ENCODE measurements at places on chromosomes 12 and 14. TPM values are rescaled to one million over a fixed set of nuclear protein-coding genes. Genes with fewer than 3 reads are reported as not detected.

- DNase-seq = no peak
Observed at GRCh38 chr12:32151086-32151485, 44.4 kb downstream of the BICD1 start.

- no peak for DNase-seq
Observed at GRCh38 chr12:41468756-41469155, 280.6 kb downstream of the PDZRN4 start.

DNA sequence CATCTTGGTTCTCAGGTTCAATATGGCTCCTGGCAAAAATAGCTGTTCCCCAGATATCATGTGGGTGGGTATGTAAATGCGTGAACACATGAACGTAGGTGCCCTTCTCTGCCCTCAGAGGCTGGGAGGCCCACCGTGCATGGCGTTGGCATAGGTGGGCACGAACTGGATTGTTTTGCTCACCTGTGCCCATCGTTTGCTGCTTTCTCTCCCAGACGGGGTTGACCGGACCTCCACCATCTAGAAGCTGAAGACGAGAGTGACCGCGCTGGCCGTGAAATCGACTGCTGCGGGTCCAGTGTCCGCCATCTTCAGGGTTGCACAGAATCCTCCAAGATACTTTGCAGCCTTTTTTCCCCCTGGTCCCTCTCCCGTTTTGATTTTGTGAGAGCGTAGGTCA is 113.9 kb downstream of the GCH1 start:
- no peak for DNase-seq

- no peak for DNase-seq
Observed at GRCh38 chr12:113837084-113837483, 129.0 kb downstream of the RBM19 start.

- no peak for DNase-seq
Observed at GRCh38 chr14:75523771-75524171, 1.5 kb downstream of the BATF start.

- no peak for DNase-seq
Observed at GRCh38 chr12:106982229-106982628, 4.7 kb downstream of the MTERF2 start.

DNA sequence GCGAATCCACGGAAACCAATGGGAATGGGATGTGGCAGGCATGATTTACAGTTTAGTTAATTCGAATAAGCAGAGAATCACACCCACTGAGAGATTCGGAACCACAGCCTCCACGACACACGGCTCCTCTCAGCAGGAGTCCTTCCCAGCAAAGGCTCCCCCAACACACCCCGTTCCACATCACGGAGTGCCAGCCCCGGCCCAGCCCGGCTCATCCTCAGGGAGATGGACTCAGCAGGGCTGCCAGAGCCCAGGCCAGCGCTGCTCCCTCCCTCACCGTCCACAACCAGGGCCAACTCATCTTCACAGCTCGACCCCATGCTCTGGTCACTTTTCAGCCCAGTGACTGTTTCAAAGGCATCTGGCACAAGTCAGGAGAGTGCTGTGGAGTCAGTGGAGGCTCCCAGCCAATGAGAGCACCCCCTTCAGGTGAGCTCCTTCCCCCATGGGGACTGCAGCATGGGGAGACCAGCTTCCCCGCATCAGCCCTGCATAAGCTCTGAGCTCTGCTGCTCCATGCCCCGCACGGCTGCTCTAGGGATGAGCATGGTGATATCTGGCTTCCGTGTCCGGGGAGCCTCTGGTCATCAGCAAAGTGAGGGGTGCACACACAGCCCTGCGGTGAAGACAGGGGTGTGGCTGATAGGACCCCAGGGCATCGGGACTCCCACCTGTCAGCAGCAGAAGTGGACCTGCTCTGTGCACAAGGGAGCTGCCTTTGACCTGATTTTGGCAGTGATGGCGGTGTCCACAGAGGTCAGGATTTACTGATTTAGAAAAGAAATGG is 238.8 kb upstream of the SFSWAP start:
- no peak for DNase-seq

DNA sequence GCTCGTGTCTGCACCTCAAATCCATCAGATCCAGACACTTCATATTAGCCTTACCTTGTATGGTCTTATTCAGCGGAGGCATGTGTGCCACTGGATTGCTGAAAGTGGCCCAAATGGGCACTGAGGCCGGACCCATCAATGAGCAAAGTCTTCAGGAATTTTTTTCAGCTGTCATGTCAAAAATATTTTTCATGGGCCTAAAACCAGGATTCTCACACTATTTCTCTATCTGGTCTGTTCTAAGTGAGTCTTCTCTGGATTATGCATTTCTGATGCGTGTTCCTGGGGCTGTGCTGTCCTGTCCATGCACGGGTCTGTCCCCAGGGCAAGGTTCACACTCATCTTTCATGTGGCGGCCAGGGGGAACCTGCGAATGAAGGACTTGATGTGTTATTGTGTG is 94.6 kb downstream of the KCNA5 start:
- no peak for DNase-seq

DNA sequence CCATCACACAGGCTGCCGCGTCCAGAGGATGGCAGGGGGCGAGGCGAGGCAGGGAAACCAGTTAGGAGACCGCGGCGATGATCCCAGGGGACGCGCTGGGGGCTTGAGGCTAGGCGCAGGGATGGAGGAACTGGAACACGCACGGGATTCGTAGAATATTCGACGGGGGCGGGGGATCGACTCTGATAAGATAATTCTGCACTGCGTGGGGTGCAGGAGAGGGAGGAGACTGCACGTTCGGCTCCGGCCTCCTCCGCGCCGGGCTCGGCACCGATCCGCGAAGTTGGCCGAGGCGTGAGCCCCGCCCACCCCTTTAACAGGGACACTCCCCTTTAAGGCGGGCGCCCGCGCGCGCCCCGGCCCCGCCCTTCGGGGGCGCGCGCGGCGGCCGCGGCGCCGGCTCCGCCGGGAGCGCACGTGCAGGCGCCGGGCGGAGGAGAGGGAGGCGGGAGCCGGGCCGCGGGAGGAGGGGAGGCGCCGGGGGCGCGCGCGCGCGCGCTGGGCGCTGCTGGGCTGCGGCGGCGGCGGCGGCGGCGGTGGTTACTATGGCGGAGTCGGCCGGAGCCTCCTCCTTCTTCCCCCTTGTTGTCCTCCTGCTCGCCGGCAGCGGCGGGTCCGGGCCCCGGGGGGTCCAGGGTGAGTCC is at the start of gene ACVR1B:
Gene ACVR1B, plus strand, starts transcription at position 501 of the 644 bp plus-strand sequence. Its CDS starts 45 bp downstream, at position 546.
- peak; percentile 87 for DNase-seq

DNA sequence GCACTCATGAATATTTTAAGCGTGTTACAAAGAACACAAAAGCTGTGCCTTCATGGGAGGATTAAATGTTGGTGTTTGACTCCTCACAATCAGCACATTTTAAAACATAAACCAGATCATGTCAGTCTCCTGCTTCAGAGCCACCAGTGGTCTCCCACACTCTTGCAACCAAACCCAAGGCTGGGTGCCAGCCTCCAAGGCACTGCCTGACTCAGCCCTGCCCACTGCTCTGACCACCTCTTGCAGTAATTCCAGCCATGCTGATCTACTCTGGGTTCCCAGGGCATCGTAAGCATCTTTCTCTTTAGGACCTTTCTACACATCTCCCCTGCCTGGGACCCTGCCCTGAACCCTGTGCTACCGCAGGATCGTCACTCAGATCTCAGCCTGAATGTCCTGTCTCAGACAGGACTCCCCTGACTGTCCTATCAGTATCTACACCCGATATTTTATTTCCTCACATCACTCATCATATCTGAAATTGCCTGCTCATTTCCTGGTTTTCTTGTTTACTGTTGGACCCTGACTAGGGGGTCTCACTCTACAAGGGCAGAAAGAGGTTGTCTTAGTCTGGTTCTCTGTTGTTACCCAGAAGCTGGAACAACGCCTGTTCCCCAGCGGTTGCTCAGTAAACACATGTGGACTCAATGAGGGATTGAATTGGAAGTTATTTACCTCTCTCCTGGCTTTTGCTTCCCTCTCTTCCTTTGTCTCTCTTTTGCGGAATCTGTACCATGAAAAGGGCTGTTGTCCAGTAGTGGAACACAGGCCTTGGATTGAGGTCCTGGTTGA is 449.8 kb downstream of the RAD51B start:
- DNase-seq = no peak

GRCh38 chr12:116606397-116606796 is 47.2 kb downstream of the MAP1LC3B2 start:
- no peak for DNase-seq

The MUCL1 gene
- total RNA-seq = not detected

The CTSG gene
- not detected for total RNA-seq

The A2ML1 gene
- 0.41 TPM for total RNA-seq

The CLEC4D gene
- total RNA-seq = under 0.01 TPM

The VPS33A gene
- total RNA-seq = 28.9 TPM

The POTEG gene
- not detected for total RNA-seq

The KERA gene
- 1.2 TPM for total RNA-seq

The DHH gene
- 0.41 TPM for total RNA-seq

The LMNTD1 gene
- 1.2 TPM for total RNA-seq
